ENCODE measurements at places on chromosomes 7 and 10. TPM values are rescaled to one million over a fixed set of nuclear protein-coding genes. Genes with fewer than 3 reads are reported as not detected.
A peak's percentile ranks its signal among the peaks of the same experiment; 100 is the strongest.

GRCh38 chr7:136386876-136387275, 409.7 kb upstream of the MTPN start:
- DNase-seq = no peak

SUN3 gene
- not detected for polyA plus RNA-seq

- DNase-seq = no peak
Measured at GRCh38 chr10:131662851-131663250, 238.0 kb upstream of the PPP2R2D start.

- no peak for DNase-seq
Measured at GRCh38 chr7:55409482-55410225, 44.5 kb downstream of the LANCL2 start.

GRCh38 chr7:135181929-135182678, 11.6 kb upstream of the CYREN start:
- no peak for DNase-seq

DNA sequence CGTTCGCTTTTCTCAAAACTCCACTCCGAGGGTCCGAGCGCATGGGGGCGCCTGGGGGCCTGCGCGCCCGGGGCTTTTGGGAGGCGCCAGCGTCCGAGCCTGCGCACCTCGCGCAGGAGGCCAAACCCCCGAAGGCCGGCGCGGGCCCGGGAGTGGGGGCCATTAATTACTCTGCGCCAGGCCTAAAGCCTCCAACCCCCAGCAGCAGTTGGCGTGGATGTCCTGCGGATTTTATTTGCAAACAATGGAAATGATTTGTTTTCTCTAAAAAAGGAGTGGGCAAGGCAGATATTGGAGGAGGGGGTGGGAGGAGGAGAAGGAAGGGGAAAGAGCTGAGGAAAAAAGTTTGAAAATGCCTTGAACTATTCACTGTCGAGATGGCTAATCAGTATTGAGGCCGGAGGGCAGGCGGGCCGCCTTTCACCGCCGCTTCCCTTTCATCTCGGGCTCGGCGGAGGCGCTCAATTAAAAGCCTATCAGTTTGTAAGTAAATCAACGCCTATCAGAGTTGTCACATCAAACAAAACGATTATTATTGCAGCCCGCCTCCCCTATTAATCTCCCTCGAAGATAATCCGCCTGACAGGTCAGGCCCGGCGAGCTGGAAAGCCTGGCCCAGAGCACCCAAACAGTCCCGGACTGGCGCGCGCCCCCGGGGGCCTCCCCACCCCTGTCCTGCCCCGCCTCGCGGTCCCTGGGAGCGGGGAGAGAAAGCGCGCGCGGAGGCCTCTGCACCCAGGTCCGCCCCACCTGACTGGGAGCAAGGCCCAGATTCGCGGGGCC, 3.4 kb upstream of the ZNF503 start:
- DNase-seq = peak; percentile 23

ZNF488 gene
- 0.06 TPM for polyA plus RNA-seq

PMS2 gene
- 2.9 TPM for polyA plus RNA-seq

GRCh38 chr7:127769696-127770400, 117.9 kb downstream of the SND1 start:
- no peak for DNase-seq

DNA sequence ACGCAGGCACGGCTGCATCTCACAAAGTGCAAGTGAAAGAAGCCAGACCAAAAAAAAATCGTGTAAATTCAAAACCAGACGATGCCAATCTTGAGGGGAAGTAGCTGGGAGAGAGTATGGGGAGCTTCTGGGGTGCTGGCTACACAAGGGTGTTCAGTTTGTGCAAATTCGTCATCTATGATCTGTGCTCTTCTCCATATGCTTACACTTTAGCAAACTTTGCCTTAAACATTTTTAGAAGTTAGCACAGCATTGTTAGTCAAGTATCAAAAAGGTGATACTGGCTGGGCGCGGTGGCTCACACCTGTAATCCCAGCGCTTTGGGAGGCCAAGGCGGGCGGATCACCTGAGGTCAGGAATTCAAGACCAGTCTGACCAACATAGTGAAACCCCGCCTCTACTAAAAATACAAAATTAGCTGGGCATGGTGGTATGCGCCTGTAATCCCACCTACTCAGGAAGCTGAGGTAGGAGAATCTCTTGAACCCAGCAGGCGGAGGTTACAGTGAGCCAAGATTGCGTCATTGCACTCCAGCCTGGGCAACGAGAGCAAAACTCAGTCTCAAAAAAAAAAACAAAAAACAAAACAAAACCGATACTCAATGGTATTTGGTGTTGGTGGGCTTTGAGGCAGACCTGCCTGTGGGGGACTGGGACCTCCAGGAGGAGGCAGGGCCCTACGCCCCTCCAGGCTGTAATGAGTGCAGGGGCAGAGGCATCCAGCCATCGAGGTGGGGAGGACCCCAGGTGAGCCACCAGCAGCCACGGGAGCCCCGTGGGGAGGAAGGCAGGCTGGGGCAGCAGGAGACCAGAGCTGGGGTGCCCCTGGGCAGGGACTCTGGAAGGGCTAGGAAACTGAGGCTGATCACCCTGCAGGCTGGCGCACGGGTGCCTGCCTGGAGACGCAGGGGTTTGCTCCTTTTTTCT, 150.0 kb downstream of the PRKAG2 start:
- DNase-seq = no peak

SAP25 gene
- polyA plus RNA-seq = 2.3 TPM

DNA sequence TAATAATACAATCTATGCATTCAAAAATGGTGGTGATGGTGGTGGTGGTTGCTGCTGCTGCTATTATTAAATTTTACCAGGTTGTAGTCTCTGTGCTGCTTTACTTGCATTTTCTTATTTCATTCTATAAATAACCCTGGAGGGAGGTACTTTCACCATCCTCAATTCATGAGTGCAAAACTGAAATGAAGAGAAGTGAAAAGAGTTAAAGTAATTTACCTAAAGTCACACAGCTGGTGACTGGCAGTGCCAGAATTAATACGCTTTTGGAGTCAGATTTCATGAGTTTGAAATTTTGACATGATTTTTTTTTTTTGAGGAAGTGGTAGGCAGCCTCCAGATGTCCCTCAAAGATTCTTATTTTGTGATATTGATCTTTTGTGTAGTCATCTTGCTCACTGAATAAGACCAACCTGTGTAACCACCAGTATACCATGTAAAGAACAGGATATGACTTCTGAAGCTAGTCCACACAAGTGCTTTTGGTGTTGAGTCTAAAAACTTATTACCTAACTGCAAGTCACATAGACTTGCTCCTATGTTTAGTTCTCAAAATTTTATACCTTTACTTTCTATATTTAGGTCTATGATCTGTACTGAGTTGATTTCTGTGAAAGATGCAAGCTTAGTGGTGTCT, 218.8 kb downstream of the ZWINT start:
- no peak for DNase-seq

CPA1 gene
- polyA plus RNA-seq = 0.35 TPM

- DNase-seq = no peak
Measured at GRCh38 chr10:125886914-125887512, 5.9 kb upstream of the DHX32 start.

- DNase-seq = no peak
Measured at GRCh38 chr7:47866120-47866519, 82.1 kb downstream of the PKD1L1 start.

GRCh38 chr10:71214641-71215559, 2.5 kb downstream of the UNC5B start:
- DNase-seq = no peak

DNA sequence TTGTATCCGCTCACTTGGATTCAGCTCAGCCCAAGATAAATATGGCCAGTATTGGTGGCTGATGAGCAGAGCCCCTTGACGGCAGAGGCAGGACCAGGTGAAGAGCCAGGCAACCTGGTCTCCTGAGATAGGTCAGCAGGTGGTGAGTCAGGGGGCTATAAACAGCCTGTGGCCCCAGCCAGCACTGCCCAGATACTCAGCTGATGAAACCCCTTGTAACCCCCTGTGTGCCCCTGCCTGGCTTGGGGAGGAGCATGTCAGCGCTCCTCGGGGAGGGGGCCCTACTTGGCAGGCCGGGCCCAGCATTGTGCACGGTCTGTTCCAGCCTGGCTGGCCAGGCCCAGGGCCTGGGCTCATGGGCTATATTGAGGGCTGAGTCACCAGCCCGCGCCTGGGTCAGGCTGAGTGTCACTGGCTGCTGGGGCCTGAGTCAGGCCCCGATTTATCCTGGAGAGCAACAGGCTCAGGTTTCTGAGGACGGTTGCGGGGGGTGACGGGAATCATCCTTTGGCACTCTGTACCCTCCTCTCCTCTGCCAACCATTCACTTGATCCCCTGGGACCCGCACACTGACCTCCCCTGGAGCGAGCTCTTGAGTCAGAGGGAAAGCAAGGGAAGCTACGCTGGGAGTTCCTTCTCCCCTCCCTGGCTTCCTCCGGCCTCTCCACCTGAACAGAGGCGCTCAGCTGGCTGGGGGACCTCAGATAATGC, 2.8 kb upstream of the FLNC start:
- peak; percentile 62 for DNase-seq

KCP gene
- 0.23 TPM for polyA plus RNA-seq

DNA sequence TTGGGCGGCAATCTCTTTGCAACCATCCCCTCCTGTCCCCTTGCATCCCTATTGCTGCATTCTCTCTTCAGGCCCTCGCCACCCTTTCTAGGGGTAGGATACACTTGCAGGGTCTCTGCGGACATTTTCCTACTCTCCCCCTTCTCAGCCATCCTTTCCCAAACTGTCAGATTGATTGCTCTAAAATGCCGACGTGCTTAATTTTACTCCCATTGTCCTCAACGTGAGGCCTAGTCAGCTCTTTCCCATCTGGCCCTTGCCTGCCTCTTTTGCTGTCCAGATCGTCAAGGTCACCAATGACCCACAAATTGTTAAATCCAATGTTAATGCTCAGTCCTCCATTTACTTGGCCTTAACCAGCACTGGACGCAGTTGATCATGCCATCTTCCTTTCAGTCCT, 12.7 kb upstream of the LRMDA start:
- DNase-seq = no peak

DNA sequence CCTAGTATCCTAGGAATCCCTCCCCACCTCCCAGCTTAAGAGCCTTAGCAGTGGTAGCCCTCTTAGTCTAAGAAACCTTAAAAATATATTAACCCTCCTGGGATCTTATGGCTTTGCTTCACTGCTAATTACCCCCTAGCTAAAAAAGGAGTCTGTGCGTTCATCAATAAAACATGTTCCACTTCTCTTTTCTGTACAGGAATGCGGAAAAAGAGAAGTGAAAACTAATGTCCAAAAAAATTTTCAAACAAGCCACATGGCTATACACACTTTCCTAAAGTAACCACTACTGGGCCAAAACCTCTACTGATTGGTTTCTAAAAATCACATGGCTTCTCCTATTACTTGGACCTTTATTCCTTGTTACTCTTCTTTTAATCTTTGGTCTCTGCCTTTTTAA, 667.1 kb upstream of the LRRTM3 start:
- no peak for DNase-seq

DNA sequence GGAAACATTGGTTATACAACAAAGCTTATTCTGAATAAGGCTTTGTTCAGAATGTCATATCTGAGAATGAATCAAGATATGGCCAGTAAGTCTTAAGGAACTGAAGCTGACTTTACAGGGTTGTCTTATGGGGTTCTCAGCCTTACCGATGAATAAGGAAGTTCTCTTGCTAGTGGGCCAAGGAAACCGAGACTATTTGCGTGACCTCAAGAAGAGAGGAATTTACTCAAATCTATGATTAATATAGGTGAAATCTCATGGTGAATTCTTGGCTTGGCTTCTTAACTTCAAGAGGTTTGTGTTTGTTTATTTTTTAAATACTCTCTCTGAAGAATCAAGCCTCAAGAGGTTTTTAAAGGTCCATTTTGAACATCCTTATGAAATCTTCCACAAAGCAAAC, 4.7 kb upstream of the MRLN start:
- no peak for DNase-seq

- no peak for DNase-seq
Measured at GRCh38 chr10:90958781-90959180, 37.9 kb upstream of the ANKRD1 start.

DNA sequence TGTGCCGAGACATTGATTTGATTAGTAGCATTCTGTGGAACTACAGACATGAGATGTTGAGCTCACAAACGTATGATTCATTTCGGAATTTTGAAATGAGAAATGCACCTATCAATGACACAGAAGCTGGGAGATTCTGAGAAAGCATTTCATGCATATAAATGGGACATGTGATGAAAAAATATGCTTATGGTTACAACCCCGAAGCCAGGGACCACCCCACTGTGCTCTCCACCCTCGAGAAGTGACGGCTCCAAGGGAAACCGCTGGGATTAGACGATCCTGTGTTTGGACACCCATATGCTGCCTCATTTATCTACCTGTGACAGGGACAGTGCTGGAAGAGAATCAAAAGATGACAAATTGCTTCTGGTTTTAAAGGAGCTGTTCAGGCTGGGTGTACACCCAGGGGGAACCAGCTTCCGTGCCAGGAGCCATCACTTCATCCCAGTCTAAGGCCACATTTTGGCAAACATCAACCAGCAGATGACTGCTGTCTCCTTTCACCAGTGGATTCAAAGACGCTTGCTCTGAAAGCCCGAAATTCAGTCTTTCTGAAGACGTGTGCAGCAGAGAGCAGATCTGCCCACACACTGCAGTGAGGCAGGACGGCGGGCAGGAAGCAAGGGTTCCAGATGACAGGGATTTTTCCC, 109.9 kb downstream of the ATXN7L1 start:
- no peak for DNase-seq

GRCh38 chr10:43884501-43885105, 235.9 kb upstream of the ZNF32 start:
- no peak for DNase-seq

- DNase-seq = peak; percentile 71
Measured at GRCh38 chr10:22714479-22715289, at the start of gene PIP4K2A. TSS of gene PIP4K2A (minus strand) at chr10:22714578. CDS start at chr10:22714326, 252 bp downstream.

DNA sequence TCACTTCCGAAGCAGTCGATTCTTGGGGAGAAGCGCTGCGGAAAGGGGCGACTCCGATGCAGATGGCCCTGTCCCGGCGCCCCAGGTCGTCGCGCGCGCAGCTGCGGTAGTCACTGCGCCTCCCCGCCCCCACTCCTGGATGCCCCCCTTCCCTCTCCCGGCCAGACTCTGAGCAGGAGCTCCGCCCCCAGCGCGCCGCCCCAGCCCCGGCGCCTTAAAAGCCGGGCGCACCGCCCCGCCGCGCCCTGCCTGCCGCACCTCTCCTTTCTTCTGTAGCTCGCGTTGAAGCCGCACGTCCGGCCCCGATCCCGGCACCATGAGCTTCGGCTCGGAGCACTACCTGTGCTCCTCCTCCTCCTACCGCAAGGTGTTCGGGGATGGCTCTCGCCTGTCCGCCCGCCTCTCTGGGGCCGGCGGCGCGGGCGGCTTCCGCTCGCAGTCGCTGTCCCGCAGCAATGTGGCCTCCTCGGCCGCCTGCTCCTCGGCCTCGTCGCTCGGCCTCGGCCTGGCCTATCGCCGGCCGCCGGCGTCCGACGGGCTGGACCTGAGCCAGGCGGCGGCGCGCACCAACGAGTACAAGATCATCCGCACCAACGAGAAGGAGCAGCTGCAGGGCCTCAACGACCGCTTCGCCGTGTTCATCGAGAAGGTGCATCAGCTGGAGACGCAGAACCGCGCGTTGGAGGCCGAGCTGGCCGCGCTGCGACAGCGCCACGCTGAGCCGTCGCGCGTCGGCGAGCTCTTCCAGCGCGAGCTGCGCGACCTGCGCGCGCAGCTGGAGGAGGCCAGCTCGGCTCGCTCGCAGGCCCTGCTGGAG, at the start of gene INA:
TSS of gene INA (plus strand) at position 243 of the 817 bp plus-strand sequence. CDS start at position 317, 74 bp downstream.
- DNase-seq = no peak

Measured in heart right ventricle (tissue), 16 donors.